ENCODE measurements at places on chromosomes 6 and 20.

GRCh38 chr20:57413986-57414385 is 22.8 kb downstream of the RBM38 start:
- DNase-seq = no peak

- DNase-seq = no peak
These were observed 58.1 kb downstream of the UBE2V1 start for GRCh38 chr20:50054626-50055511.

DNA sequence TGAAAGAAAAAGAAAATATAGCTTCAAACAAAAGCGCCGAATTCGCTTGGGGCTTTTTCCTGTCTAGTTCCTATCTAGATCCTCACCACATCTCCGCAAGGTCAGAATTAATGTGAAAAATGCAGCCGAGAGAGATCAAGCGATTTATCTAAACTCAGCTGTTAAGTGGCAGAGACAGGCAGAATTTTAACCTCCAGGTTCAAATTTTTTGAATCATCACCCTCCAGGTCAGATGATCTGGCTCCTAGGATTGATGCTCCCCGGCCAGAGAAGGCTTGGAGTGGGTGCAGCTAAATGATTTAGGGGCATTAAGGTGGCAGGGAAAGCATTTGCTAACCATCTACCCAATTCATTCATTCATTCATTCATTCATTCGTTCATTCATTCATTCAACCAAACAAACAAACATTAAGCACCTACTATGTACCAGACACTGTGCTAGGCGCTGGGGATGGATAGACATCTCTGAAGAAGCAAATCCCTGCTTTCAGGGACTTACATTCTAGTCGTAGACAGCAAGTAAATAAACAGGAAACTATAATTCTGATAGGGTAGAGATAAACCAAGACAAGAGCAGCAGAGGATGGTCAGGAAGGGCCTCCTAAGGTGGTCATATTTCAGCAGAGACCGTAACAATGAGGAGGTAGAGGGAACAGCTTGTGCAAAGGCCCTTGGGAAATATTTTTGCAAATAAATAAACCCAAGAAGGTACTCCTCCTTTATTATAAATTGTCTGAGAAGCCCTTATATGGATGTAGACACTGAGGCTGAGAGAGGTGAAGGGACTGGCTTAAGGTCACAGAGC is 672 bp upstream of the UBE2V1 start:
- DNase-seq = no peak

- no peak for DNase-seq
These were observed 166.6 kb downstream of the SASH1 start for GRCh38 chr6:148509119-148509799.

DNA sequence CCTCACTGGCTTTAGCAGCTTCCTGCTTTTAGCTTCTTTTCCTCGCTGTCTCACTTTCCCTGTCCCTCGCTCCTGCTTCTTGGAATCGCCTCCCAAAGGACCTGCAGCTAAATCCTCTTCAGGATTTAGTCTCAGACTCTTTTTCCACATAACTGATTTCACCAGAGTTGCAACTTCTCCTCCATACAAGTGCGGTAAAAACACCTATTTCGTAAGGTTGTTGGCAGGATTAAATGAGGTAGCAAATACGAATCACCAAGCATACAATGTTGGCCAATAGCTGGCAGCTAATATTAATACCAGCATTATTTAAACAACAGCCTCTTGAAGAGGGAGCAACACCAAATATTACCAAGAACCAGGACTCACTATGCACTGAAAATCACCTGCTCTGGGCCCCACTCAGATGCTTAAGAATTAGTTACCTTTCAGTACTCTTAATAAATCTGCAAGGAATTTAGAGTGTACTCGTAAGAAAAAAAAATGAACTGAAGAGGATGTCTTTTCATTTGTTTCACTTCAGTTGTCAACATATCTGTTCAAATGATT is 123.0 kb downstream of the DTNBP1 start:
- DNase-seq = no peak

- DNase-seq = no peak
These were observed 118.3 kb upstream of the ECI2 start for GRCh38 chr6:4253604-4254231.
